ENCODE measurements at places on chromosomes 6 and 20.

GRCh38 chr6:20200761-20201630 is 11.3 kb downstream of the MBOAT1 start:
- no peak for DNase-seq

GRCh38 chr6:79040083-79040482 is 38.0 kb downstream of the PHIP start:
- no peak for DNase-seq

GRCh38 chr6:111668410-111668809 is 62.7 kb upstream of the TRAF3IP2 start:
- DNase-seq = no peak

DNA sequence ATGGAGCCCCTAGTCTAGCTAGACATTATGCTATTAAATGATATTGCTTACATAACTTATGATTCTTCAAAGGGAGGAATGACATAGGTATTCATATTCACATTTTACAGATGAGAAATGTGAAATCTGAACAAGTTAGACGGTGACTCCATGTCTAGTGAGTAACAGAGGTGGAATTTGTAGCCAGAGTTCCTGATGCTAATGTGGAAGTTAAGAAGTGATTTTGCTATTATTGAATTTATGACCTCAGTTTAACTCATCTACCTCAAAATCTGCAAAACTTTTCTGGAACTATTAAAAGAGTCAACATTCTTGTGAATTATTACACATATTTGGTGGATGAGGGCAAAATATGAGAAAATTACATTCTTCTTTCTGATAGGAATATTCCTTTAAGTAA is 347.6 kb upstream of the MMS22L start:
- DNase-seq = no peak

DNA sequence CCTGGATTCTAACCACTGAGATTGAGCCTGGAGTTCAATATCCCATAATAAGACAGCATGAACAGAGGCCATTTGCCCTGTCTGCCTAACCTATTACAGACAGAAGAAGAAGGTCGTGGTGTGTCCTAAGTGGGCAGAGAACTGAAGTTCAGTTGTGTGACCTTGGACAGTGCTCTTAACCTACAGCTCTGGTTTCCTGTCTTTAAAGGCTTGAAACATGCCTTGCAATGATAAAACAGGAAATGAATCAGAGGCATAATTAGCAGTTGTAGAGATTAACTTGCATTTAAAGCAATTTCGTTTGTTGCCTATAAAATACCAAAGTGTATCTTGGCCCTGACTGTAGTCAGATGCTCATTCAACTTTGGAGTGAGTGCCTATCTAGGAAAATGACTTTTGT is 507.2 kb upstream of the CHD6 start:
- no peak for DNase-seq

DNA sequence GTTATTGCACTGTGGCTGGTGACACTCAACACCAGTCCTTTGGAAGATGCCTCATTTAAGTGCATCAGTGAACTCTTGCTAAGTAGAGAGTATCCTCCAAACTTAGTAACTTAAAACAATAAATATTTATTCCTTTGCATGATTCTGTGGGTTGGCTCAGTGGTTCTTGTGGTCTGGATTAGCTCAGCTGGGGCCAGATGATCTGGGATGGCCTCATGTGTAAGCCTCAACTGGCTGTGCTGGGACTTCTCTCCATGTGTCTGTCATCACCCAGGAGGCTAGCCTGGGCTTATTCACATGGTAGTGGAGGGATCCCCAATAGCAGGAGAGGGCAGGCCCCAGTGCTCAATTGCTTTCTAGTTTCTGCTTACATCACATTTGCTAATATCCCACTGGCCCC is 8.3 kb downstream of the LRRN4 start:
- DNase-seq = no peak
